ENCODE measurements at places on chromosomes 2 and 18. TPM values are rescaled to one million over a fixed set of nuclear protein-coding genes. Genes with fewer than 3 reads are reported as not detected.

Gene REG3G
- not detected for total RNA-seq

Gene MROH2A
- not detected for total RNA-seq

Gene ZBTB14
- total RNA-seq, result 12.2 TPM

Gene FLACC1
- total RNA-seq, result 0.75 TPM

Gene ARL4C
- 92.8 TPM for total RNA-seq

All from mammary epithelial cell (primary cell).